ENCODE measurements at places on chromosomes 4 and X. TPM values are rescaled to one million over a fixed set of nuclear protein-coding genes. Genes with fewer than 3 reads are reported as not detected.
A peak's percentile ranks its signal among the peaks of the same experiment; 100 is the strongest.

- peaks cover 13% of the 10 kb centered on the region for H3K4me1 ChIP-seq
- peak overlapping the region; percentile 67 for H3K4me3 ChIP-seq
- DNase-seq = no peak
These were observed 566 bp downstream of the CORIN start for GRCh38 chr4:47837094-47837907.

DNA sequence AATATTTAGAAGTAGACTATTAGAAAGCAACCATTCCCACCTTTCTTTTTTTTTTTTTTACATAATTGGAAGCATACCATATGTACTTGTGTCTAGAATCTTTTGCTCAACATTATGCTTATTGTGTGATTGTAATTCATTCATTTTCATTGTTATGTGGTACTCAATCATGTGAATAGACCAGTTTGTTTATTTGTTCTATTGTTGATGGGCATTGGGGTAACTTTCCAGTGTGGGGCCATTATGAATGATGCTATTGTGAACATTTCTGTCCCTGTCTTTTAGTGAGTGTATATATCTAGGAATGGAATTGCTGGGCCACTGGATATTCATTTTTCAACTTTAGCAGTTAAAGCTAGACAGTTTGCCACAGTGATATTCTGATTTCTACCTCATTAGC is 62.5 kb upstream of the MCUB start:
- no peak overlapping the region for H3K27ac ChIP-seq
- H3K4me1 ChIP-seq = no peaks in the 10 kb centered on the region
- H3K27me3 ChIP-seq = no peaks in the 10 kb centered on the region

GRCh38 chr4:20623939-20624338 is 76.3 kb upstream of the PACRGL start:
- DNase-seq = no peak
- no peaks in the 10 kb centered on the region for H3K4me1 ChIP-seq
- H3K36me3 ChIP-seq = no peaks in the 10 kb centered on the region
- H3K4me3 ChIP-seq = no peak overlapping the region
- no peaks in the 10 kb centered on the region for H3K27me3 ChIP-seq

- peaks cover 24% of the 10 kb centered on the region for H3K4me1 ChIP-seq
- no peak overlapping the region for H3K4me3 ChIP-seq
- no peaks in the 10 kb centered on the region for H3K27me3 ChIP-seq
These were observed 53.4 kb downstream of the KDR start for GRCh38 chr4:55071951-55072350.

- H3K4me1 ChIP-seq = no peaks in the 10 kb centered on the region
- H3K4me3 ChIP-seq = no peak overlapping the region
- no peaks in the 10 kb centered on the region for H3K36me3 ChIP-seq
- no peak overlapping the region for H3K27ac ChIP-seq
These were observed 142.3 kb downstream of the PCDH18 start for GRCh38 chr4:137389911-137390520.

- H3K4me3 ChIP-seq = no peak overlapping the region
- H3K36me3 ChIP-seq = no peaks in the 10 kb centered on the region
- no peak overlapping the region for H3K27ac ChIP-seq
- H3K27me3 ChIP-seq = no peaks in the 10 kb centered on the region
- peak; percentile 52 for DNase-seq
These were observed 2351.4 kb downstream of the PCDH7 start for GRCh38 chr4:33071535-33071934.

DNA sequence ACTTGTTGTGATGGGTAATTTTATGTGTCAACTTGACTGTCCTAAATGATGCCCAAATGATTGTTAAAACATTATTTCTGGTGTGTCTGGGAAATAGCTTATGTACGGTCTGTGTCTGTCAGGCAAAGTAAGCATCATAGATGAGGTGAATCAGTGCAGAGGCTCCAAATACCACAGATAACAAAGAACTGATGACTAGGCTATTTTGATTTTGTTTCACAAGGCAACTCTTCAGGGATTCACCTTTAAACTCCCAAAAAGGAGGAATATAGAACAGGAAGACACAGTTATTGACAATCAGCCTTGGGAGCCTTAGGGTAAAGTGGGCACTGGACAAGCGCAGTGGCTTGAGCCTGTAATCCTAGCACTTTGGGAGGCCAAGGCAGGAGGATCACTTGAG is 290.7 kb downstream of the PCDH10 start:
- H3K27me3 ChIP-seq = no peaks in the 10 kb centered on the region
- no peak overlapping the region for H3K4me3 ChIP-seq
- H3K27ac ChIP-seq = no peak overlapping the region
- DNase-seq = no peak

GRCh38 chrX:110394651-110395050 is 36.0 kb downstream of the RTL9 start:
- H3K27me3 ChIP-seq = no peaks in the 10 kb centered on the region
- no peak overlapping the region for H3K4me3 ChIP-seq
- no peaks in the 10 kb centered on the region for H3K36me3 ChIP-seq
- peak overlapping the region; percentile 25 for H3K27ac ChIP-seq
- peaks cover 9% of the 10 kb centered on the region for H3K4me1 ChIP-seq
- DNase-seq = peak; percentile 70

GRCh38 chr4:131531087-131531486 is 1618.0 kb upstream of the PCDH10 start:
- no peaks in the 10 kb centered on the region for H3K4me1 ChIP-seq
- no peaks in the 10 kb centered on the region for H3K36me3 ChIP-seq
- no peak for DNase-seq
- no peak overlapping the region for H3K27ac ChIP-seq

DNA sequence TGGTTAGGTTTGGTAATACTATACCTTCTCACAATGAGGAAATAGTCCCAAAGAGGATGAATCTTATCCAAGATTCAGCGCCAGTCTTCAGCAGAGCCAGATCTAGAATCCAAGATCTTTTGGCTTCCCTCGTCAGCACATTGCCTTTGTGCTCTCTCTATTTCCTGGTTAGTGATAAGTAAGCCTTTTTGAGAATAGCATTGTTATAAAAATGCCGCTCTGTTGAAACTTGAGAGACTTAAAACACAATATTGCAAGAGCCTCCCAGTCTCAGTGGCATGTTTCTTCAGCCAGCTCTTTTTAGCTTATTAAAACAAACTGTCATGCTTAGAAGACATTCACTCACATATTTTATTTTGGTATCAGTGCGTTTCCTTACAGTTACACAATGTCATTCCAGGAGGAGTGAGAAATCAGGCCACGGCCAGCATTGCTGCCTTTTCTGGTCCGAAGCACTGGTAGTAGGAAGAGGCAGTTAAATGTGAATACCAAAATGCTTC is 141.4 kb downstream of the KLHL8 start:
- H3K27ac ChIP-seq = peak overlapping the region; percentile 40
- no peak overlapping the region for H3K4me3 ChIP-seq
- peaks cover 7% of the 10 kb centered on the region for H3K4me1 ChIP-seq
- H3K27me3 ChIP-seq = no peaks in the 10 kb centered on the region
- peak; percentile 61 for DNase-seq
- H3K36me3 ChIP-seq = no peaks in the 10 kb centered on the region

DNA sequence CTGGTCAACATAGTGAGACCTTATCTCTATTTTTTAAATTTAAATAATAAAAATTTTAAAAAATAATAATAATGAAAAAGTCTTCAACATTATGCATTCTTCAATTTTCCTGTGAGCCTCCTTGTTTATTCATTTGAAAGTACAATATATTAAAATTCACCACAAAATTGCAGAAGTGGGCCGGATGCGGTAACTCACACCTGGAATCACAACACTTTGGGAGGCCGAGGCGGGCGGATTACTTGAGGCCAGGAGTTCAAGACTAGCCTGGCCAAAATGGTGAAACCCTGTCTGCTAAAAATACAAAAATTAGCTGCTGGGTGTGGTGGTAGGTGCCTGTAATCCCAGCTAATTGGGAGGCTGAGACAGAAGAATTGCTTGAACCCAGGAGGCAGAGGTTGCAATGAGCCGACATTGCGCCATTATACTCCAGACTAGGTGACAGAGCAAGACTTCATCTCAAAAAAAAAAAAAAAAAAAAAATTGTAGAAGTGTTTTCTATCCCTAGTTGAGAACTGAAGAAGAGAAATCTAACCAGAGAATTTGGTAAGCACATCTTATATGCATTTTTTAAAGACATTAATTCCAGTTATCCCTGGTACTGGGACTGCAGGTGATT is 56.9 kb downstream of the RBM47 start:
- H3K4me3 ChIP-seq = no peak overlapping the region
- no peaks in the 10 kb centered on the region for H3K27me3 ChIP-seq
- peaks cover 7% of the 10 kb centered on the region for H3K4me1 ChIP-seq
- H3K36me3 ChIP-seq = no peaks in the 10 kb centered on the region
- H3K27ac ChIP-seq = no peak overlapping the region

DNA sequence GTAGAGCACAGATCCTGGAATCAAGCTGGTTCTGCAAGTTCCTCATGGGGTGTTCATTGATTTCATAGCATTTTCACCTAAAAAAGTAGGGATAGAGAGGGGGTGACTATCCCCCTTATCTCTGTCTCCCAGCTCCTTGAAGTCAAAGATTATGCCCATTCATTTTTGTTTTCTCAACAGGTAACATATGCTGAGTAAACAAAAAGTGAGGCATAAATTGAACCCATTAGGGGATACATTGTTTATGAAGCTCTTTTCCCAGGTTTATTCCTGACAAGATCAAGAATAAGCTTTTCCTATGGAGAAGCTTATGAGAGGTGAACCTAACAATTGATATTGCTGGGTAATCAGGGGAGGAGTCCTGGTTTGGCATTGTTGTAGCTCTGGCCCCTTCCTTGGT is 9.2 kb upstream of the ANAPC4 start:
- no peaks in the 10 kb centered on the region for H3K27me3 ChIP-seq
- no peak for DNase-seq
- H3K27ac ChIP-seq = no peak overlapping the region
- no peak overlapping the region for H3K4me3 ChIP-seq
- no peaks in the 10 kb centered on the region for H3K36me3 ChIP-seq

DNA sequence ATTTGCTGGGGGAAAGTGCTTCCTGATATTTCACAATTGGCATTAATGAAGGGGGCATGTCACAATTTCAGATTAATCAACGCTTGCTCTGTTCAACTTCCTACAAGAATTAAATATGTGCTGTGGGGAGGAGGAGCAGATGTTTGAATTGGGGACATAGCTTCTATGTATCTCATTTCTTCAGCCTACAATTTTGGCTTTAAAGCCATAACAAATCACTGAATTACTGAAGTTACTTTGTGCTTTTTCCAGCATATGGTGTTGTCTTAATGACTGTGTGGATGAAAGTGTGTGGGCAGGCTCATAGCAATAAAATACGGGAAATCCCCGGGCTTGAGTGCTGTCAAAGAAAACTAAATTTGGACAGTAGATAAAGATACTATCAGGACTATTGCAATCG is 813 bp downstream of the TLR7 start:
- no peak overlapping the region for H3K27ac ChIP-seq
- no peak for DNase-seq
- no peak overlapping the region for H3K4me3 ChIP-seq
- H3K4me1 ChIP-seq = no peaks in the 10 kb centered on the region
- no peaks in the 10 kb centered on the region for H3K36me3 ChIP-seq

Gene GAGE1
- not detected for total RNA-seq

Gene GDPD2
- total RNA-seq = not detected

Gene UGT2B15
- not detected for total RNA-seq

Gene CCSER1
- total RNA-seq = 2.2 TPM

Gene STPG2
- total RNA-seq = not detected

Gene MAGEA1
- total RNA-seq = not detected

All from astrocyte (in vitro differentiated cells and primary cell).